Central memory CD4-positive, alpha-beta T cell (primary cell): ENCODE measurements at places on chromosomes 11 and 22.

DNA sequence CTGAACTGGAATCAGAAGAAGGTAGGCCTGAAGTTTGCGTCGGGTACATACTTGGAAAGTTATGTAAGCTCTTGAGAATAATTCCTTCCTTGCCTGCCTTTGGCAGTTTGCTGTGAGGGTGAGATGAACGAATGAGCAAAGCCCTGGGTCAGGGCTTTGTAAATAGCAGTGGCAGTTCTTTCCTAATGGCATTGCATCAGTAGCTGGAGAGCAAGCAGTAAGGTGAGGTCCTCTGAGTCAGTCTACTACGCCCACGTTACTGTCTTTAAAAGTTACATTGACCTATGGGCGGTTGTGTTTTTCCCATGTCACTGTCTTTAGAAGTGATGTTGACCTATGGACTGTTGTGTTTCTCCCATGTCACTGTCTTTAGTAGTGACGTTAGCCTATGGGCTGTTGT, 179.1 kb upstream of the E2F8 start:
- no peak for DNase-seq

DNA sequence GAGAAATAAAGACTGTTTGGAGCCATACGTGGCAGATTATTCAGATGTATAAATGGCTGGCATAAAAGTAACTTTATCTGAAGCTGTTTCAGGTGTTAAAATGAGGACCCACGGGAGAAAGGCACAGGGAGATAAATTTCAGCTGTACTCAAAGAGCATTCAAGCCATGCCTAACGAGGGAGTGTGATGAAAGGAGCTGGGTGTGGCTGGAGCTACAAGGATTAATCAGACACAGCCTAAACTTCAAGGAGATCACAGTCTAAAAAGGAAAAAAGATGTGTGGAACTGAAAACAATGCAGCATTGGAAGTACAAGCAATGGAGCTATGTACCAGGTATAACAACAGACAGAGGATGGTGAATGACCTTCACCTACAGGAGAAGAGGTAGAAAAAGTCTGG, 120.8 kb upstream of the APOA1 start:
- DNase-seq = no peak

GRCh38 chr11:3138178-3139085, 26.7 kb downstream of the OSBPL5 start:
- no peak for DNase-seq

DNA sequence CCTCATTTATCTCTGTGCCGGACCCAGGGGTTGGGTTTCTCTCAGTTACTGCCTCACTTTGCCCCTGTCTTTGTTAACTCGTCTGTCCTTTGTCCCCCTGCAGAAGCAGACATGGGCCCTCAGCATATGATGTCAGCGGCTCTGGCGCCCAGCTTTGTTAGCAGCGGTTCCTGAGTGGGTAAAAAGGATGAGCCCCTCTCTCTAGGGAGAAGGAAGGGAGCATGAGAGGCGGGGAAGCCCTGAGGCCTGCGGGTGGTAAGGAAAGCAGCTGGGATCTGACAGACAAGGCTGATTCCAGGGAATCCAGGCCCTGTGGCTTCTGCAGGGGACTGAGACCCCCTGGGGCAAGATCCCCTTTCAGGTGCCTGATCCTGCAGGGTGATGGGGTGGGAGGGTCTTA, 51.7 kb downstream of the MCM5 start:
- no peak for DNase-seq

DNA sequence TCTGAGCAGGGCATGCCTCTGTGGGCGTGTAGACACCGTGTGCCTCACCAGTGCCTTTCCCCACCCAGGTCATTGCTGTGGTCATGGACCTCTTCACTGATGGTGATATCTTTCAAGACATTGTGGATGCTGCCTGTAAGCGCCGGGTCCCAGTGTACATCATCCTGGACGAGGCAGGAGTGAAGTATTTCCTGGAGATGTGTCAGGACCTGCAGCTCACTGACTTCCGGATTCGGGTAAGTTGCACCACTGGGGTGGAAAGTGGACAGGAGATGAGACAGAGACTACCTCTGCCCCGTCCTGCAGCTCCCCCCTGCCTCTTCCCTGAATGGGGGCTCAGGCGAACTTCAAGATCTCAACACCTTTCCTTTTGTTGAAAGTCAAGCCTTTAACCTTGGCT, 24.3 kb downstream of the FAM83F start:
- DNase-seq = no peak
